Amniotic stem cell (primary cell): ENCODE measurements at places on chromosomes 2 and 18.

DNA sequence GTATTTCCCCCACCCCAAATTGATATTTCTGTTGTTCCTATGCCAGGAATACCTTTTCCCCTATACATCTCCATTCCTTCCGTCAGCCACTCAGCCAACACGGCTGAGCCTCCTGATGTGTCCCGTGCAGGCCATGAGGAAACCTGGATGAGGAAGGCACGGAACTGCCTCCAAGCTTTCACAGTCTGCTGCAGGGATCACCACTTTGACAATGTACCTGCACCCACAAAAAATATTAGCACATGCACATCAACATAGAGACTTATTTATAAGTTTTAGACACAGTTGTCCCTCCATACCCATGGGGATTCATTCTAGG lies 101.4 kb upstream of the PPP1CB start:
- no peak for DNase-seq

DNA sequence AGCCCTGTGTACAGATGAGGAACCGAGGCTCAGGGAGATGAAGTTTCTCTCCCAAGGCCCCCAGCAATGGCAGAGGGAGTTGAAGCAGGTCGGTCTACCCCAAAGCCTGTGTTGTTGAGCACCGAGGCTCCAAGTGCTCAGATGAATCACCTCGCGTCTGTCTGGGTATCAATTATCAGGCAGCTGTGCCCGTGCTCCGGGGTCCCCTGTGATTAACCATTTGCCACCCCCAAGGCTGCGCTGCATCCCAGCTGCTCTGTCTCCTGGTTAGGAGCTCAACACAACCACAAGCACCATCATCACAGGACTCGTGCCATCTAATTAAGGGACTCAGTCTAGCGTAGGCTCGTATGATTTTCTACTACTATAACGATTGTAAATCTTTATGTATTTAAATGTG lies 27.1 kb downstream of the LIPG start:
- no peak for DNase-seq

- DNase-seq: no peak
These were observed 34.6 kb downstream of the ACVR1 start for GRCh38 chr2:157841485-157841884.

- DNase-seq: no peak
These were observed 20.4 kb downstream of the STAM2 start for GRCh38 chr2:152155209-152155608.

DNA sequence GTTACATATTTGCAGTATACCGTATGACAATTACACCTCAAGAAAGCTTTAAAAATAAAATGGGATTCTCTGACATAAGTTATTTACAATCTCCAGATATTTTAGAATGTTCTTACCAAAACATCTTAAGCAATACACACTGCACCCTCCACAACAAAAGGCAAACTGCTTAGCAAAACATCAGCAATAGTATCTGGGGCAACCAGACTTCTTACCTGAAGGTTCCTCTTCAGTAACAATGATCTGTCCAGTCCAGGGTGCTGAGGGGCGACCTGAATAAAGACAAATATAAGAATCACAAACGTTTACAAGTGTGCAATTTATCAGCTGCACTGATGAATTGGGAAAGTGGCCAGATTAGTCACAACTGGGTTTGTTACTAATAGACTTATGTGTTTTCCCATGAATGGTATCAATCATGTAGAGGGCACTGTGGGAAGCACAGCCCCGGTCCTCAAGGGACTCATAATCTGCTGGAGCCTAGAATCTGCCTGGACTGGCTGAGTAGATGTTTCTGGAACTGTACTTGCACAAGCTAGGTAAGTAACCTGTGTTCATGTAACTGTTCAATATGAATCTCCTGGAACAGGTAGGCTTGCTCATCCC lies 70.7 kb downstream of the MYOM1 start:
- no peak for DNase-seq

DNA sequence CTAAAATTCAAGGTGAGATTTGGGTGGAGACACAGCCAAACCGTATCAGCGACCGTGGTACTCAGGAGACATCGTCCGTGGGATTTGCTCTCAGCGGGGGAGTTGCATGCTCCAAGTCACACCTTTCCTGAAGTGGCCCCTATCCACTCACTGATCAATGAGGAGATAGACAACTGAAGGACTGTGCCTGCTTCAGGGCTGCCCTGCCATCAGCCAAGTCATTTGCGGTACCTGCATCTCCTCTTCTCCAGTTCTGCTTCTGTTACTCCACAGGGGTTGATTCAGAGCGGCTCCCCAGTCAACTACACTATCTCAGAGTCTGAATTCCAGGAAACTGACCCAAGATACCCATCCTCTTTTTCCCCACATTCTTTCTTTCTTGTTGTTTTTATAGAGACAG lies 184.1 kb downstream of the MREG start:
- DNase-seq: no peak

DNA sequence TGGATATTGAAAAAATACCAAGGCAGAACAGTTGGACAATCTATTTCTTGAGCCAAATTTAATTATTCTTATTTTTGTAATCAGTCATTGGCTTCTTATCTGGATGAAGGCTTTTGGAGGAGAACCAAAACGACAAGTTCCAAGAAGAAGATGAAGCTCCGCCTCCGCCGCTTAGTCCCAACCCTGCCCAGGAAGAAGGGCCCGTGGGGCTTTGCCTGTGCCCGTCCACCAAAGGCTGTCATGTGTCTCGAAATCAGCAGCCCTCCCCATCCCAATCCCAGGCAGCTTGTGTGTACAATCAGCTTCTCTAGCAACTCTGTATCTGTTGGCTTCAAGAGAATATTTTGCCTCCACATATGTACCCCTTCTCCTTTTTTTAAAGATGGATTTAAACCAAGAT lies 24.6 kb downstream of the PTRHD1 start:
- DNase-seq: no peak

- peak; percentile 8 for DNase-seq
These were observed 7.0 kb downstream of the ZSWIM2 start for GRCh38 chr2:186841940-186842339.

GRCh38 chr2:36800381-36800780 lies 103.9 kb downstream of the VIT start:
- no peak for DNase-seq

DNA sequence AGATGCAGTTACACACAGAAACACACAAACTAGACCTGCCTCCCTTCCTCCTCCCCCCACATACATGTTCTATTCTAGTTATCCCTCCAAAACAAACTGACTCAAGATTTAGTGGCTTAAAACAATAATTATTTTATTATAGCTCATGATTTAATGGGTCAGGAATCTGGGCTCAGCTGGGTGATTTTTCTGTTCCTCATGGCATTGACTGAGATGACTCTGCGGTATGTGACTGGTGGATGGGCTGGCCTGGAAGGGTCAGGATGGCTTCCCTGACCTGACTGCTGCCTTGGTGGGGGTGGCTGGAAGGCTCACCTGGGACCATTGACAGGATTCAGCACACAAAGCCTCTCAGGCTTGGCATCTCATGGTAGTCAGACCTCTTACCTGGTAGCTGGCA lies 33.7 kb upstream of the NTSR2 start:
- DNase-seq: no peak

GRCh38 chr2:162091325-162092007 lies 17.5 kb upstream of the DPP4 start:
- no peak for DNase-seq

DNA sequence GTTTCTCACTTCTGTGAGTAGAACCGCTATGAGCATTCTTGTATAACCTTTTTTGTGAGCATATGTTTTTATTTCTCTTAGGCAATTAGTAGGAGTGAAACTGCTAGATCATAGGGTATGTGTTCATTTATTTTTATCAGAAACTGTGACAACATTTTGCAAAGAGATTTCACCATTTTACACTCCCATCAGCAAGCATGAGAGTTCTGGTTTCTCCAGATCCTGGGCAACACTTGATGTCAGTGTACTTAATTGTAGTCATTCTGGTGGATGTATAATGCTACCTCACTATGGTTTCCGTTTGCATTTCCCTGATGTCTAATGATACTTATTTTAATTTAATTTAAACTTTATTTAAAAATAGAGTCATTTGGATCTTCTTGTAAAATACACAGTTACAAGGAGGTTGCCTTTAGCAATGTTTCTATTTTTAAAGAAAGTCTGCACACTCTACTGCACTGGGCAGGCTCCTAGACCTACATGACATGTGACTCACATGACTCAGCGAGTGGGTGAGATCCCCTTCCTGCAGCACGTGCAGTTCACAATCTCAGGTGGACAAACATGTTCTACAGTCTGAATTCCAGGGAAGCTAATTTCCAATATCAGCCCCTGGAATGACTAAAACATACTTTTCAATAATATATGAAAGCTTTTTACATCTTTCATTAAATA lies 127.0 kb upstream of the BCL2L11 start:
- DNase-seq: no peak

- DNase-seq: no peak
These were observed 28.8 kb downstream of the BCL2 start for GRCh38 chr18:63290821-63291200.

DNA sequence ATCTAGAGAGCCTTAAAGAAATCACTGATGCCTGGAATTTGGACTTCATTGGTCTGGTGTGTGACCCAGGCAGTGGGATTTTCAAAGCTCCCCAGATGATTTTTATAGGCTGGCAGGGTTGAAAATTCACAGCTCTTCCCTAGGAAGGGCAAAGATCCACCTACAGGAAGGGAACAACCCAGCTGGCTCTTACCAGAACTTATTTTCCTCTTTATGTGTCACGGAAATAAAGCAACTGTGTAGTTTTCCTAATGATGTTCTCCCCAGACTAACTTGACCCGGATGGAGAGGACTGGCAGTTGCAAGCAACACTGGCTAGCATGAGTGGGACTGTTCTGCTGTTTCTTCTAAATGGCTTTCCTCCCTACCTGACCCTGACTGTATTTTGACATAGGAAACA lies 235.6 kb downstream of the ALPK2 start:
- DNase-seq: no peak

GRCh38 chr2:146602856-146603255 lies 1242.0 kb upstream of the ACVR2A start:
- DNase-seq: no peak

GRCh38 chr18:31380912-31381311 lies 4.3 kb downstream of the DSG4 start:
- DNase-seq: no peak

DNA sequence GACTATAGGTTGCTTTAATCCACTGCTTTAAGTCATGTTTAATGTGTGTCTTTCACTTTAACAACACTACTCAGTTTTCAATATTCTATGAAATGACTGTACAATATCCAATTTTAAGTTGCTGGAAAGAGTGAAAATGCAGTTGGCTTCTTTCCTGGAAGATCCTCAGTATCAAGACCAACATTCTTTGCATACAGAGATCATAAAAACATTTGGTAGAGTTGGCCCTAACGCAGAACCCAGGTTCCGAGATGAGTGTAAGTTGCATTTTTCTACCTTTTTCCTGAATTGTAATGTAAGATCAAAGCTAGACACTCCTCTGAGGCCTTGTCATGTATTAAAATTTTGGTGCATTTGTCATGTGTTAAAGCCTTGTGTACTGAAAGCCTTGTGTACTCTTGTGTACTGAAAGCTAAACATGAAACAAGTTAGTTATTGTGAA lies 42.9 kb upstream of the TNFRSF11A start:
- peak; percentile 4 for DNase-seq

GRCh38 chr2:43233218-43234212 lies 7.1 kb upstream of the ZFP36L2 start:
- no peak for DNase-seq

DNA sequence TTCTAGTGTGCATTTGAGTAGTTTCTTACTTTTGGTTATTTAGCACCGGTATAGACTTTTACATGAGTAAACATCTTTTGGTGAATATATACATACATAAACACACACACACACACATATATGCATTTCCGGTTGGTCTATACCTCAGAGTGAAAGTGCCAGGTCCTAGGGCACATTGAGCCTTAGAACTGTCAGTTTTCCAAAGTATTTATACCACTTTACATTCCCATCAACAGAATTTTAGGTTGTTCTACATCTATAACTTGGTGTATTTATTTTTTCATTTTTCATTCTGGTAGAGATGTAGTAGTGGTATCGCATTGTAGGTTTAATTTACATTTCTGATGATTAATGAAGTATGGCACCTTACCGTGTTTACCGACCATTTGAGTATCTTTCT lies 22.6 kb downstream of the MMADHC start:
- no peak for DNase-seq

GRCh38 chr2:174697255-174697654 lies 67.0 kb downstream of the CHRNA1 start:
- peak; percentile 20 for DNase-seq

DNA sequence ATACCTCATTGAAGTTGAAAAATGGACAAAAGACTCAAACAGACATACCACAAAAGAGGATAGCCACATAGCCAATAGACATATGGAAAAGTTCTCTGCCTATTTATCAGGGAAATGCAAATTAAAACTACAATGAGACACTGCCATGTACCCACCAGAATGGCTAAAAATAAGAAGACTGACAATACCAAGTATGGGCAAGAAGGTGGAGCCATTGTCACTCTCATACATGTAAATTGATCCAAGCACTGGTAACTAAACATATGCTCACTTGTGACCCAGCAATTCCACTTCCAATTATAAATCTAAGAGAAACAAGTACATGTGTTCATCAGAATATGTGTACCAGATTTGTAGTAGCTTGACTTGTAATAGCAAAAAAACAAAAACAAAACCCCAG lies 4.6 kb downstream of the LOXHD1 start:
- no peak for DNase-seq

DNA sequence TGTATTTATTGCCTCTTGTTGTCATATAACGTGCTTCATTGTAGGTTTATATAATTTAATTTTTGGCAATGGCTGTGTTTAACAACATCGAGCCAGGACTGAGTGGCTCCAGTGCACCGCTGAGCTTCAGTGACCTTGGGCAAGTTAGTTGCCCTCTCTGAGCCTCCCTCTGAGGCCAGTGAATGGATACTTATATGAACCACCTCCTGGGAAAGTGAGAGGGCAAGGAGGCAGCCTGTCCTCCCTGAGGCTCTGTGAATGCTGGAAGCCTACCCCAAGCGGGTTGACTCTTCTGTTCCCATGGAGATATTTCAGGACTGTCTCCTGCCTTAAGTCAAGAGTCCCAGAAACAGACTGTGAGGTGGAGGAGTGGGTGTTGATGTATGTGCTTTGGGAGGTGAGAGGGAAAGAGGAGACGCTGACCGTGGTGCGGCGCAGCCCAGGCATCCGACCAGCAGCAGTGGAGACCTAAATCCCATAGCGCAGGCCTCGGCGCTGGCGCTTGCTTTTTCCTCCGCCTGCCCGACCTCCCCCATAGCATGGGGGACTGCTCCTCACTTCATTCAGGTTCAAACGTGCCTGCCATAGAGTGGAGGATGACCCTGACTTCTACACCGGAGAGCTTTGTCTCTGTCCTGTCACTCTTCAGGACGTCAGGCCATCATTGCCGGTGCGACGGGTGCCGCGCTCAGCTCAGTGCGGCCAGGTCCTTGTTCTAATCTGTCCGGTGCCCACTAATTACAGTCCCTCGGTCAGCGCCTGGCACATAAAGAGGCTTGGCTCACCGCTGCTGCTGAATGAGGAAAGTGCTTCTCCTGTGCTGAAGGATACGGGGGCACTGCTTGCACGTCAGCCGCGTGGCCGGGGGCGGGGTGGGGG lies 167.3 kb upstream of the HS6ST1 start:
- no peak for DNase-seq

- no peak for DNase-seq
These were observed 10.9 kb downstream of the AFTPH start for GRCh38 chr2:64535024-64535423.
